ENCODE measurements at places on chromosomes 16 and 17.

DNA sequence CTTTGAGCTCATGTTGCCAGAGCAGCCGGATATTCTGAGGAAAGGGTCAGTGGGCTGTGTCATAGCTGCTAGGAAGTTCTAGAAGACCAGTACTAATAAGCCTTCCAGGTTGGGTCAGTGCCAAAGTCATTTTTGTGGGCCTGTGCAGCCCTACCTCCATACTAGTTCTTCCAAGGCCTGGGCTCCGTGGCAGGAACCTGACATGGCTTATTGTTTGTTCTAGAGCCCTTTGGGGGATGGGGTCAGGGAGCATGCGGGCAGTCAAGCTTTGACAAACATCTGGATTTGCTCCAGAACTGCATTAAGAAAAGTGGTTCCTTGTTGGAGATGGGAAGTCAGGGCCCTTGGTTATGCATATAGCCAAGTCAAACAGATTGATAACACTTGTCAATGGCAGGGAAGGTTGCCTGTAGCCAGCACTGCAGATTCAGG, 7.6 kb downstream of the ALKBH5 start:
- no peak for DNase-seq

GRCh38 chr16:66332634-66333610, 33.6 kb upstream of the CDH5 start:
- DNase-seq: no peak

GRCh38 chr16:60064026-60064425, 1329.9 kb upstream of the GOT2 start:
- DNase-seq: no peak

DNA sequence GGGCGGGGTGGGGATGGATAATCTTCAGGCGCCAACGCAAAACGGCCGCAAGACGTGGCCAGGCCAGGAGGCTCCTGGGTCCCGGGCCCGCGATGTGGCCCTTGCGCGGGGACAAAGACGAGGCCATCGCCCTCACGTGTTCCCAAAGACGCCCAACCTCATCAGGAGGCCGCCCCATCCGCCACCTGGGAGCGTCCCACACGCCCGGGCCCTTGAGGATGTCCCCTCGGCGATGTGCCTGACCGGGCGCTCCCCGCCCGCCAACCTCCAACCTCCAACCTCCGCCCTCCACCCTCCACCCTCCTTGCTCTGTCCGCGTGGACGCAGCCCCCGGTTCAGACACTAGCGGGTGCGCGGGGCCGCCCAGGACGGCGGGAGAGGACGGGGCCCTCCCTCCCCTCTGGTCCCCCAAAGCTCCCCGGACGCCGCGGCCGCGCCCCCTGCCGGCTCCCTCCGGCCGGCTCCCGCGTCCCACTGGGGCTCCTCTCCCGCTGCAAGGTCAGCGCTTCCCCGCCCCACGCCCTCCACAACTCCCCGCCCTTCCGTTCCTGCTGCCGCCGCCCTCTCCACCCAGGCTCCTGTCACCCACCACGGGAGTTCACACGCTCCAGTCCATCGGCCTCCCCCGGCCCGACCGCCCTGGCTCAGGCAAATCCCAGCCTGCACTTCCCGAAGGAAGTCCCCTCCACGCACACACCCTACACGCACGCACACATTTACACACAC, 250.8 kb upstream of the RPL38 start:
- DNase-seq: peak; percentile 11

- DNase-seq: peak; percentile 70
Measured at GRCh38 chr17:44385287-44386181, 3.9 kb downstream of the ITGA2B start.

- DNase-seq: peak; percentile 22
Measured at GRCh38 chr17:42311240-42312034, 23.1 kb downstream of the STAT5A start.

GRCh38 chr16:82735673-82736091, 108.9 kb downstream of the CDH13 start:
- DNase-seq: no peak

- DNase-seq: no peak
Measured at GRCh38 chr17:59627770-59628171, 8.1 kb downstream of the CLTC start.

- DNase-seq: peak; percentile 78
Measured at GRCh38 chr17:80034791-80035686, 633 bp downstream of the TBC1D16 start.

DNA sequence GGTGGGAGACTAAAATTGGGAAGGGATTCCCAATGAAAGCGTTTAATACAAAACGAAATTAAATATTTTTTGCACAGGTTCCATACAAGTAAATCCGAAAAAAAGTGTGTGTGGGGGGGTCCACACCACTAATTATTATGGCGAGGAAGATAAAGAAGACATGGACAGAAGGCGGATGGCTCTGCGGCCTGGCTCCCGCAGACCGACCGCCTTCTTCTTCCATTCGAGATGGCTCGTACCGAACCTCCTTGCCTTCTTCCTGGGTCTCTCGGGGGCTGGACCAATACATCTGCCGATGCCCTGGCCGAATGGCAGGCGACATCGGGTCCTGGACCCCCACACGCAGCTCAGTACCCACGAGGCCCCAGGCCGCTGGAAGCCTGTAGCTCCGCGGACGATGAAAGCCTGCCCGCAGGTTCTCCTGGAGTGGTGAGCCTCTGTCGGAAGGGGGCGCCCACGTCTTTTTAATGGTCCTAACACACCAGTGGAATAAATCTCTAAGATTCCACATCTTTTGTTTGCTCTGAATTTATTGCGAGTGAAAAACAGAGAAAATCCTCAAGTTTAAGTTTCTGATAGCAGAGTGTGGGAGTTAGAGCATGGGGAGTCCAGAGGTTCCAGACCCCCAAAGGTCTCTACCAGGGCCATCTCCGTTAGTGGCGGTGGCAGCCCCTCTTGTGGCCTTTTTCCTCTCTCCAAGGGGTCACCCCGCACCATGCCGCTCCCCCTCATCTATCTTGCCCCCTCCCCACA, 1.4 kb downstream of the PRAC2 start:
- peak; percentile 81 for DNase-seq

- no peak for DNase-seq
Measured at GRCh38 chr17:73877962-73878361, 233.7 kb upstream of the SDK2 start.

DNA sequence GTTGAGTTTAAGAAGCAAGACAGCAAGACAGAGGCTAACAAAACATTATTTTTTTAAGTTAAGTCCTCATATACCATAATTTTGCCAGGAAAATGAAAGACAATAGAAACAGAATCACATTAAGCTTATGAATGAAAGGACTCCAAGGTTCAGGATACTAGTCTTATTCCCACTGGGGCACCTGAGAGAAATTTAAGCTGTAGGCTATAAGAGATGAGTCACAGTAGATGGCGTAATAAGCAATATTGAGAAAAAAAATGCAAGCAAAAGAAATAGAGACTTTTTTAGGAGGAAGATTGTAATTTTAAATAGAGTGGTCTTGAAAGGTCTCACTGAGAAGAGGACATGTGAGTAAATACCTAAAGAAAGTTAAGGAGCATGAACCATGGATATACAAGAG, 57.1 kb upstream of the KIF2B start:
- no peak for DNase-seq

DNA sequence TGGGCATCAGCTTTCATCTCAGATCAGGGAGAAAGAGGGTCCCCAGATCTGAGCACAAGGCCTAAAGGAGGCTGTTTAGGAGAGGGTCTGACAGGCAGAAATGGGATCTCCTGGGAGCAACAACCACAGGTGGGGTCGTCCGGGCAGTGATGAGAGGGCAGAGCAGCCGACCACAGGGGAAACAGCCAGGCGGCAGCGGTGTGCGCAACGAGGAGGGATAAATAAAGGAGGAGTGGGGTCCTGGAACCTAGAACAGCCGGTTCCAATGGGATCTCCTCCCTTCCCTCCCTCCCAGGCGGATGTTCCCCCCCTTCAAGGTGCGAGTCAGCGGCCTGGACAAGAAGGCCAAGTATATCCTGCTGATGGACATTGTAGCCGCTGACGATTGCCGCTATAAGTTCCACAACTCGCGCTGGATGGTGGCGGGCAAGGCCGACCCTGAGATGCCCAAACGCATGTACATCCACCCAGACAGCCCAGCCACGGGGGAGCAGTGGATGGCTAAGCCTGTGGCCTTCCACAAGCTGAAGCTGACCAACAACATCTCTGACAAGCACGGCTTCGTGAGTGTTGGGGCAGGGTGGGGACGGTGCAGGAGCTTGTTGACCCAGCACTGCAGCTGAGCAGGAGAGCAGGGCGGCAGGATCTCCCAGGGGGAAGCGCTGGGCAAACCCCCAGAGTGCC, 1.9 kb downstream of the TBX2 start:
- no peak for DNase-seq

DNA sequence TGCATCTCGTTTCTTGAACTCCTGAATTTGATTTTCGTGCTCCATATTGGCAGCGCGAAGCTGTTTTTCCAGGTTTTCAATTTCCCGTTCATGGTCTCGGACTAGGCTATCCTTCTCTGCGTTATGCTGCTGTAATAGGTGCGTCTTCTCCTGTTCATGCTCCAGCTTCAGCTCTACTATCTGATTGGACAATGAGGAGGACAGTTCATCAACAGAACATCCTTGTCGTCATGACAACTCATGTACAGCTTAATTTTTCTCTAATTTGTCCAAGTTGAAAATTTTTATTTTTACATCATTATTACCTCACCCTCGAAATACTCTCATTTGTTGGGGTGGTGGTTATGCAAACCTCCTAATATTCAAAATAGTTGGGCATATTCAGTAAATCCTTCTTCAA, 289.8 kb downstream of the CEP112 start:
- no peak for DNase-seq

GRCh38 chr16:55809386-55809785, 23.5 kb downstream of the CES1 start:
- no peak for DNase-seq

DNA sequence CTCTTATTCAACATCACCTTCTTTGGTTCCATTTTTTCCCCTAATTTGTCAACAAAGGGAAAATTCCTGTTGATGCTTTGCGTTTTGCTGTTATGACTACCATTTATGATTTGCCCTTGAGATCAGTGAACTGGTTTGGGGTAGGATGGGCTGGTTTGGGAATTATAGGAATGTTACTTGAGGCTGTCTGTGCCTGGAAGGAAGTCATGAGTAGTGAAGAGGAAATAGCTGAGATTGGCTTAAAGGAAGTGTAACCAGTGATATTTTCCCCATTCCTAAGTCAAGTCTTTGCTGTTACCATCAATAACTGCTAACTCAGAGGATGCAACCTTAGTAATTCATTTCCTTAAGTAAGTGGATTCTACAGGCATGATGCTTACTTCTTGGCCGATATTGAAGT, 179.2 kb downstream of the MAP2K6 start:
- no peak for DNase-seq

GRCh38 chr16:63581570-63581969, 1540.3 kb downstream of the CDH11 start:
- DNase-seq: no peak

DNA sequence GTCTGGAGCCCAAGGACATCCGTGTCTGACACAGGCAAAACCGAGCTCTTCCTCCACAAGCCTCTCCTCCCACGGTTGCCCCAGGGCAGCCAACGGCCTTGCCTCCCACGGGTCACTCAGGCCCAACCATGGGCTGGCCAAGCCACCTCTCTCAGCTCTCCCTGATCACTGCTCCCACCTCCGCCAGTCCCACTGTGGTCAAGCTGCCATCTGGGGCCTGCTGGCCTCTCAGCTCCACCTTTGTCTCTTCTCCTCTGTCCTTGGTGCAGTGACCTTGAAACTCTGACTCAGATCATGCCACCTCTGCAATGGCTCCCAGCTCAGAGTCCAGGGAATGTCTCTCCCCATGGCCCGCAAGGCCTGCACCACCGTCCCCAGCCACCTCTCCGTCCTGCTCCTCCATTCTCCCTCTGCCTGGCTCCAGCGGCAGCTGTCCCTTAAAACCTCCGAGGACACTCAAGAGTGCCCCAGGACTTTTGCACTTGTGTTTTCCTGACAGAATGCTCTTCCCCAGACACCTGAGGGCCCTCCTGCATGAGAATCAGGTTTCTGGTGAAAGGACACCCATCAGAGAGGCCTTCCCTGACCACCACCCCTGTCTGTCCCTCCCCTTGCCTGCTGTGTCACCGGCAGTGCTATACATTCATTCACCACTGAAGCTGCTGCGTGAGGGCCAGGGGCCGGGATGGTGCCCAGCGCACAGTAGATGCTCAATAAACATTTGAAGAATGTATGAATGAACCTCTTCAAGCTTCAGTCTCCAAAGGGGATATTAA, 19.3 kb downstream of the PEMT start:
- no peak for DNase-seq

DNA sequence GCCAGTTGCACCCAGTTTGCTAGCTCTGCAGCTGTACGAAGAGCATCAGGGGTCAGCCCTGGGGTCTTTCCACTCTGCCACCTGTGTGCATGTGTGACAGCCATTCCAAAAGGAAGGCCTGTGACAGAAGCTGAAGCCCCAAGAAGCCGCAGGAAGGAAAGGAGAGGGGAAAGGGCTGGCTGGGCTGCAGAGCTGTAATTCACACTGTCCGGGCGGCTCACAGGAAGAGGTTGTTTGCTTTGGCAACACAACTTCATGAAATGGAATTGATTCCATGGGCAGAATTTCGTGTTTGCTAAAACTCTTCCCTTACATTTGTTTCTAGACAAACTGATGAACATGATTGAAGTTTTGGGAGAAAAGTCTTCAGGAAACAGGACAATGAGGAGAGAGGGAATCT, 14.8 kb downstream of the TMEM204 start:
- DNase-seq: no peak

DNA sequence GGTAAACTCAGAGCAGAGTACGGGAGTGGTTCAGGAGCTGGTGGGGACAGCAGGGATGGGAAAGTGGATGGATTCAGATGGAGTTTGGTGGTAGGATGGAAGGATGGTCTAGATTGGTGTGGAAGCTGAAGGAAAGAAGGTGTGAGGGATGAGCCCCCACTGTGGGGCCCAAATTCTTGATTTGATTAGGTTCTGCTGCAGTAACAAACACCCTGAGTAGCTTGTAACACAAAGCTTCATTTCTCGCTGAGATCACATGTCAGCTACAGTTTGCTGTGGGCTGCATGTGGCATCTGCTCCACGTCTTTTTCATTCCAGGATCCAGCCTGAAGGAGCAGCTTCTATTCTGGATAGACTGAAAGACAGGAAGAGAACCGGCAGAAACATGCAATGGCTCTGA, 143.8 kb downstream of the IRX3 start:
- no peak for DNase-seq

- DNase-seq: no peak
Measured at GRCh38 chr17:22270381-22270780, 578.1 kb downstream of the KCNJ18 start.

GRCh38 chr17:80160536-80160935, 9.3 kb upstream of the CARD14 start:
- DNase-seq: no peak

GRCh38 chr16:11032000-11032921, 87.9 kb downstream of the CLEC16A start:
- DNase-seq: no peak
